ENCODE measurements at places on chromosomes 11 and 22.

DNA sequence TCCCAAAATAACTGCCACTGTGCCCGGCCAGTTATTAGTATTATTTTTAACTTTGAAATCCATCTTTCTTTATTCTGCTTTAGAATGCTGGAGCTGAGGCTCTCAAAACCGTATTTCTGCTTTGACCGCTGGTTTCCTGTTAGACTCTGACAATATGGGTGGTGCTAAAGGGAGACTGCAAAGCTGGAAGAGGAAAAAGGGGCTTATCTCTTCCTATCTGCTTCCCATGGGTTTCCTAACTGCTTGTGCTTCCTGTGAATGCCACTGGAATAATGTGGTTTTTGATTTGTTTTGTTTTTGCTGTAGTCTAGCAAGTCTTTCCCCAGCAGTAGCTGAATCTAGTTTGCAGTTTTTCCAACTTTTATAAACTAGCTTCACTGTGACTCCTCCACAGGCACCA is 43.6 kb downstream of the XRRA1 start:
- no peak for DNase-seq

GRCh38 chr11:69419662-69420395 is 61.6 kb upstream of the LINC01488 start:
- no peak for DNase-seq

DNA sequence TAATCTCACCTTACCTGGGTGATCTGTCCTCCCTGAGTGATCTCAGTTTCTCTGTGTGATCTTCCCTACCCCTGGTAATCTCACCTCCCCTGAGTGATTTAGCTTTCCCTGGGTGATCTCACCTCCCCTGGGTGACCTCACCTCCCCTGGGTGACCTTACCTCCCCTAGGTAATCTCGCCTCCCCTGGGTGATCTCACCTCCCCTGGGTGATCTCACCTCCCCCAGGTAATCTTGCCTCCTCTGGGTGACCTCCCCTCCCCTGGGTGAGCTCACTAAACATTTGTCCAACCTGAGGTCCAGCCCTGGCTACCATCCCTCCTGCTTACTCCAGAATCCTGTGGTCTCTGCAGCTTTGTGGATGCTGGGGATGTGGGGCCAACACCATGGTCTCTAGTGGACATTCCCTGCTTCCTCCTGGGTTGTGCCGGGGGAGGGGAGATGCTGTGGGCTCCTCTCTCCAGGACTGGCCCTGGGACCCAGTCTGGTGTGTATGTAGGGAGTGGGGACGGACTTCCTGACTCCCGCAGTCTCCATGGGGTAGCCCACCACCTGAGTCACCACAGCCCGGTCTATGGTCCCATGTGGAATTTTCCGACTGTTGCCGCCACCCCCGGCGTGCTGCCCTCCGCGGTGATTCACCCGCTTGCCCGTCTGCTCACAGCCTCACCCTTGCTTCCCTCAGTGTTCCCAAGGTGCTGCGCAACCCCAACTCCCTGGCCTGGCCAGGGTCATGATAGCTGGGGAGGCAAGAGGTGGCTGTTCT is 9.9 kb downstream of the LSP1 start:
- DNase-seq: no peak

DNA sequence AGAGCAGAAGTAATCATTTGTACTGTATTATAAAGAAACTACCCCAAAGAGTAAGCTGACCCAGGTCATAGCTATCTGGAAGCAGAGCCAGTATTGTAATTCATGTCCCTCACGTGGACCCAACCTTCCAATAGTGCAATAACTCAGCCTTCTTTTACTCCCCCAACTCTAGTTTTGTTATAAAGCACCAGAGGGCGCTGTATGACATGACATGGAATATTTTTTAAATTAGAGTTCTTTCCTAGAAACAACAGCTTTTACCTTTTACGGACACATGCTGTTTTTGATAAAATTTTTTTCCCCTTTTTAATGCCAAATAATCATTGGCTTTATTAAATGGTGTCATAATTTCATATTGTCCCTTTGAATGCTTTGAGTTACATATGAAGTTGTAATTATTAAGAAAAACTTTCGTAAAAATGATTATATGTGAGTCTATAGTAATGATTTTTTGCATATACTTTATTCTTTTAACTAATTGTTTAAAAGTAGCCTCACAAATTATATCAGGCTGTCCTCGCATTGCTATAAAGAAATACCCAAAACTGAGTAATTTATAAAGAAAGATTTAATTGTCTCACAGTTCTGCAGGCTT is 76.9 kb downstream of the DKK3 start:
- no peak for DNase-seq

GRCh38 chr22:28798810-28799605 is 1.4 kb downstream of the XBP1 start:
- peak; percentile 50 for DNase-seq

GRCh38 chr11:60763692-60764369 is 7.2 kb downstream of the MS4A15 start:
- no peak for DNase-seq

- no peak for DNase-seq
Observed at GRCh38 chr11:66929753-66930152, 28.4 kb downstream of the PC start.

- peak; percentile 92 for DNase-seq
Observed at GRCh38 chr22:31055635-31056159, 25.4 kb upstream of the SMTN start.

DNA sequence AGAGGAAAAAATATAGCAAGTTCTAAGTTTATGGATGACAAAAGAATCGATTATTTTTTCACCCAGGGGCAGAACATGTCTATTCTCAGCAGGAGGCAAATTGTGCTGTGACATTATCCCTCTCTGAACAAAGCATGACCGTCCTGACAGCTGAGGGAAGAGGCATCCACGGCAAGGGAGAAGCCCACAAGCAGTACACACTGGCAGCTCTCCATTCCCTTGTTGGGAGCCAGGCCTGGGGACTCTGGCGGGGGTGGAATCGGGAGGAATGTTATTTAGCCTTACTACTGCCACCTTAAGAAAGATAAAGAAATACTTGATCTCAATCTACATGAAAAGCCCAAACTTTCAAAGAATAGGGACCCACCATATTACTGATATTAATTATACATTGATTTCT is 3.4 kb downstream of the KIRREL3 start:
- DNase-seq: no peak

DNA sequence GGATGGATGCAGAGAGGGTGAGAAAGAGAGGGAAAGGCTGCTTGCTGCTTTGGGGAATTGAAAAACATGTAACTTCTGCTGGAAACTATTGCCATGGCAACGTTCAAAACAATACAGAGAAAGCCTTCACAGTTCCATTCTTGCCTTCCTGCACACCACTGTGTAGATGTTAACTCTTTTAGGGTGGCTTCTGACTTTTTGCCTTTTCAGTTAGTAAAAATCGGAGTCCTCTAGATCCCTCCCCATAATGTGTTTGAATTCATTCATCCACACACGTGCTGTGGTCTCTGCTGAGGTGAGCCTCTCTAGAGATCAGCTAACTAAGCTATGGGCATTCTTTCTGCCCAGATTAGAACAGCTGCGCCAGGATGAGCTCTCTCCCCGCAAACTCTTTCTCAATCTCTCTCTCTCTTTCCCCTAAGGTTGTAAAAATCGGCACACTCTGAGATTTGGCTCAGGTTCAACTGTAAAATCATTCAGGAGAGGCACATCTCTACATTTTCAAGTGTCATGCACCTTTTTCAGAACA is 1178.3 kb downstream of the LRRC4C start:
- no peak for DNase-seq

DNA sequence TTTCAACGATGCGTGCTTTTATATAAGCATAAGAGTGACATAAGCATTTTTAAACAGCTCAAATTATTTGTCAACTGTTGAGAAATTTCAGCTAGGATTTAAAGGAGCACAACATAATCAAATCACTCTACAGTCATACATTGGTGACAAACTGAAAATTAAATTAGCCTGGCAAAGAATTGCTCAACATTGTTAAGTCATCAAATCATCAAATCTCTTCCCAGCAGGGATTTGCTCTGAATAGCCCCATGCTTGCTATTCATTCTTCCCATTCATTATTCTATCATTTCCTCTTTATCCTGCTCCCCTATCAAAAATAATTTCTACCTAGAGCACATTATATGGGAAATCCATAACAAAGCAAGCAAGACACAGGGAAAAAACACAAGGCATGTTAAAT is 198.7 kb upstream of the LUZP2 start:
- DNase-seq: no peak

DNA sequence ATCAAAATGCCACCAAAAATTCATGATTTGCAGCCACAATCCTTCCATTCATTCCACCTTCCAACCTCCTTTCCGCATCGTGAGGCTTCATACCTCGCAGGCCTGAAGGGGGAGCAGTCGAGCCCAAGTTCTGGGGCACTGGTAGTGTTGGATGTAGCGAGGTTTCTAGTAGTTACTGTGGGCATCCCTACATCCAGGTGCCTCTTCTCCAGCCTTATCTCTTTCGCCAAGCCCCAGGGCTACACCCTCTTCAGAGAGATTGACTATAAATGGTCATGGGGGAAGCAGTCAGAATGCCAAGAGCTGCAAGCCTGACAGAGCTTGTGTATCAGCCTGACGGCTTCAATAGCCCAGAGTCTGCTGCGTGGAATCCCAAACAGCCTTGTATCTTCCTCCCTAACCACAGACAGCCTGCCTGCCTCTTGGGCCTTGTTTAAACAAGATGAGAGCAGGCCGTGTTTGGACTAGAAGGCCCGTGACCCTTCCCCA is 28.9 kb downstream of the CLMP start:
- peak; percentile 63 for DNase-seq

DNA sequence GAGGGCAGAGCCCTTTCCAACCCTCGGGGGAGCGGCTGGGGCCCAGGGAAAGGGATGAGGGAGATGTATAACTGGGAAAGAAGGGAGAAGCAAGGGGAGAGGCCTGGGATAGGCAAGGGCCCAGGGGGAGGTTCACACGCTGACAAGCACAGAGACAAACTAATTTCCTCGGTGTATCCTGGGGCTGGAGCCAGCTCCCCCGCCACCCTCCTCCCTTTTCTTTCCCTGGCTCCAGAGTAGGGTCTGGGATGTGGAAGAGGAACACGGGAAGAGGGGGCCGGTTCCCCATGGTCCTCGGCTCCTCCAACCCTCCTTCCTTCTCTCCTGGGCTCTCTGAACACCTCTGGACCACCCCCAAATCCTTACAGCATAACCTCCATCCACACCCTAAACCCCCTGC is 6.9 kb downstream of the CLCF1 start:
- DNase-seq: no peak

- DNase-seq: no peak
Observed at GRCh38 chr11:45395947-45396346, 109.8 kb upstream of the SYT13 start.

GRCh38 chr11:1690167-1691025 is 6.6 kb upstream of the KRTAP5-6 start:
- no peak for DNase-seq

- DNase-seq: no peak
Observed at GRCh38 chr11:88421530-88421929, 84.0 kb upstream of the CTSC start.

DNA sequence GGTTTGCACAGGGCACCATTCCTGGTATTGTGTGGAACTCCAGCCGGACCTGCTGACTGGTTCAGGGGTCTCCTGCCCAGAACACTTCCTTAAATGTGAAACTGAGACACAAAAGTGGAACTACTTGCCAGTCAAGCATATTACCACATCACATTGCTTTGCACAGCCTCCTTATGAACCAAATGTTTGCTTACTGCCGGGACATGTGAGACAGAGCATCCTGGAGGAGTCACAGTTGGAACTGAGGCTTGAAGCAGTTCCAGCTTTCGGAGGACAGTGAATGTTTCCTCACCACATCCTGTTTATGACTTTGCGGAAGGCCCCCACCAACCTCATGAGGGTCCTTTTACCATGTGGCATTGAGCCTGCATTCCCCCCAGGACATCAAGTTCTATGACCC is 105.8 kb upstream of the ARHGAP42 start:
- DNase-seq: no peak

GRCh38 chr11:114610984-114611944 is 15.7 kb upstream of the NXPE4 start:
- DNase-seq: no peak

DNA sequence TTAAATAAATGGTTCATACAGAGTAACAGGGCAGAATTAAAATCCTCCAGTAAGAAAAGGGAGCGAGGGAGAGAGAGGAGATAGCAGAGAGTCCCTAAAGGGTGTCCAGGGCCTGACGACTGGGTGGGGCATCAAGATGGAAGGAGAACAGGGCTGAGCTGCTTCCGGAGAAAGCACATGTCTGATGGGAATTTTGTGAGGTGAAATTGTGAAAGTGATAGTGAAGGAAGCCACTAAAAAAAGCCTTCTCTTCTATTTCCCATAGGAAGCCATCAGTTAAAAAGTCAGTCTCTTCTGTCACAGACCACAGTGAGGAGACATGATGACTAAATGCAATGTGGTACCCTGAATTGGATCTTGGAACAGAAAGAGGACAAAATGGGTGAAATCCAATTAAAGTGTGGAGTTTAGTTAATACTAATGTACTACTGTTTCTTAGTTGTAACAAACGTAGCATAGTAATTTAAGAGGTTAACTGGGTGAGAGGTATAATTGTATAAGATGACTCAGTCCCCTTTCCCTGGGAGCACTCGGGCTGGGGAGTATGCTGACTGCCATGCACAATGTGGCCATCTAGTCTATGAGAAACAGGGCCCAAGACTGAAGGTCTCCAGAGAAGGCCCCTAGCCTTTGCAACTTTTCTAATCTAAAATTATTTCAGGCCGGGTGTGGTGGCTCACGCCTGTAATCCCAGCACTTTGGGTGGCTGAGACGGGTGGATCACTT is 29.5 kb upstream of the FCHSD2 start:
- DNase-seq: no peak

- no peak for DNase-seq
Observed at GRCh38 chr22:47591016-47591415, 828.6 kb downstream of the TBC1D22A start.

- DNase-seq: no peak
Observed at GRCh38 chr11:65645710-65646109, 7.8 kb downstream of the SIPA1 start.

DNA sequence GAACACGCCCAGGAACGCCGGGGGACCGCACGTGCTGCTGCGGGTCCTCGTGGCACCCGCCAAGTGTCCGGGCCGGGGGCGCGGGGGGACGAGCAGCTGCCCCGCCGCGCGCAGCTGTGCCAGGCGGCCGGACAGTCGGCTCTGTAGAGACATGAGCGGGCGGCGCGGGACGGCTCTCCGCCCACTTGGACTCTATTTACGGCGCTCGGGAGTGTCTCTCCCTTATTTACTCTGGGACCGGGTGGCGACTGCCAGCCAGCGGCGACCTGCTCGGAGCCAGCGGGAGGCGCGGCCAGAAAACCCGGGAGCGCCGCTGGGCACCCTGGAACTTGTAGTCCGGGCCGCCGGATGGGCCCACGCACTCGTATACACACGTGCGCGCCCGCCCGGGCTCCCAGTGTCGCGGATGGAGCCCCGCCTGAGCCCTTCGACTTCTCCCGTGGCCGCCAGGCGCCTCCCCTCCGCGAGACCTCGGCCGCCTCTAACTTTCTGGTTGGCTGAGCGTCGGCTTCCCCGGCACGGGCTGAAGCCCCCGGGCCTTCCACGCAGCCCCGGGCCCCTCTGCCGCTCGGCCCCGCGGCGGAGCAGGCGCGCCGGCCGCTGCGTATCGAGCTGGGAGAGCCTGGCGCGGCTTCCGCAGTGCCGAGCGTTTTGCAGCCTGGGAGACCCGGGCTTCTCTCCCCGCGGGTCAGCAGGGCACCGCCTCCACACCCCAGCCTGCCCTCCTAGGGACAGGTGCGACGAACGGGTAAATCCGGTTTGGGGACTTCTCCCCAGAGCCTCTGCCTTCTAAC is at the start of gene MACROD1:
TSS of gene MACROD1 (minus strand) at position 272 of the 794 bp plus-strand sequence. CDS start at position 153, 119 bp downstream.
- DNase-seq: peak; percentile 92

Measured in left colon (tissue), 2 donors.